Activated effector memory CD4-positive, alpha-beta T cell treated with Interleukin-2 at 50 U/mL for 16 hours (primary cell): ENCODE measurements at places on chromosomes 4 and X.

DNA sequence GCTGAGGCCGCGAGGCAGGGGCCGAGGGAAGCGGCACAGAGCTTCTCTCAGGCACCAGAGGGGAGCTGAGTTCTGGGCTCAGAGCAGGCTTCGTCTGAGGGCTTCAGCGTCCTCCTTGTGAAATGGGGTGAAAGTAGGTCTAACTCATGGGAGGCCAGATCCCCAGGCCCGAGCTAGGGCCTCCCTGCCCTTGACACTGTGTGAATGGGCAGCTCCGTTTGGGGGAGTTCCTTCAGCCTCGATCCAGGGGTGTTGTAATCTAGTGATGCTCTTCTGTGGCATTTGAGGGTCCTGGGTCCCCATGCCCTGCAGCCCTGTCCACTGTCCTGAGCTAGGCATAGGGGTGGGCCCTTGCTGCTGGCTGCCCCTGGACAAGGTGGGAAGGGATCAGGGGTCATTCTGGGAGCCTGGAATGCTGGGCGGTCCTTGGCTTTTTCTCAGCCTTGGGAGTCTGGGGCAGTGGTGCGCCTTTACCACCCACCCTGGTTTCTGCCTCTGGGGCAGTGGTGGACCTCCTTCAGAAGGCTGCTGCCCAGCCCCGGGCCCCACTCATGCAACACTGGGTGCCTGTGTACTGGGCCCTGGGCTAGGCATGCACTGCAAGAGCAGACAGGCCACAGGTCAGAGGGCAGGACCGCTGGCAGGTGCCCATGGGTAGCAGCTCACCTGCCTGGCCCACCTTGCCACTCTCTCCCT, 4.1 kb downstream of the SH3BP2 start:
- DNase-seq: no peak

DNA sequence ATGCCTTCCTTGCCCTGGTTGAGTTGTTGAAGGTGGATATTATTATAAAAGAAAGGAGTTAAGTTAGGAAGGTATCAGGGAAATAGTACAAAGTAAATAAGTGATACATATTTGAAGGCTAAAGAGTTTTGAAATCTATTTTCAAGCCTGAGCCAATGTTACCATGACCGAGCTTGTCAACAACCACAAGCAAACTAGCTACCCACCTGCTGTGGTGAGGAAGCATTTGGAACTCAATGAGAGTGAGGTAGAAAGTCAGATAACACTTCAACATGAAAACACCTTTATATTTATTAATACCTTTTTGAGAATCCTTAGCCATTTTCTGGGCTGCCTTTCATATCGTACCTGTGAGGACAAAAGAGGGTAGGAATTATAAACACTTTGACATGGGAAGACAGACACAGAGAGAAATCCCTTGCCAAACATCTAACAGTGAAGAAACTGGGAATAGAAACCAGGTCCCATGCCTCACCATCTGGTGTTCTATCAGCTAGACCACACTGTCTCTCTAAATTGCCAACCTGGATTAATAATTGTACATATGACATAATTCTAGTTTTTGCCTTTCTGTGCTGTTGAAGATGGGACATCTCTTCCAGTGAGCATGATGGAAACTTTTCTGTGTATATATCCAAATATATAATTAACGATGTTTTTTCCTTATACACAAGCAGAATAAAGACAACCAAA, 606.4 kb upstream of the NR3C2 start:
- DNase-seq: no peak

GRCh38 chrX:150635952-150636351, 57.2 kb upstream of the MTMR1 start:
- DNase-seq: no peak

- no peak for DNase-seq
These were observed 2.7 kb upstream of the XKRX start for GRCh38 chrX:100931218-100931924.

DNA sequence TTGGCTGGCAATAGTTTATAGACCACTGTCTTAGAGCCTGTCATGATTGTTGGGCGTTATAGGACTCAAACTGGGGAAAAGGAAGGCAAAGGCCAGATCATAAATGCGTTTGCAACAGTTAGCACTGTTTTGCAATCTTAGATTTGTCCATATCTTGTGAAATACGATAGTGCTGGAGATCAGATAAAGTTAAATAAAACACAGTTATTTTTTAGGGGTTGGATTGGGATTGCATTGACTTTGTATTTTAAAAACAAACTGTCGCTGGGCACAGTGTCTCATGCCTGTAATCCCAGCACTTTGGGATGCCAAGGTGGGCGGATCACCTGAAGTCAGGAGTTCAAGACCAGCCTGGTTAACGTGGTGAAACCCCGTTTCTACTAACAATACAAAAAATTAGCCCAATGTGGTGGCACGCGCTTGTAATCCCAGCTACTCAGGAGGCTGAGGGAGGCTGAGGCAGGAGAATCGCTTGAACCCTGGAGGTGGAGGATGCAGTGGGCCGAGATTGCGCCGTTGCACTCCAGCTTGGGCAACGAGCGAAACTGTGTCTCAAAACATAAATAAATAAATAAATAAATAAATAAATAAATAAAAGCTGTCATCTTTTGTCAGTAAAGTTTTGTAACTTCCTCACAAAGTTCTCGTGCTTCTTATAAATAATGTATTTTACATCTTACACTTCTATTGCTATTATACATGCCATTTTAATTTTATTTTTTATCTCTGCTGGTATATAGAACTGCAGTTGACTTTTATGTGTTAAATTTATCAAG, 117.2 kb downstream of the KDM6A start:
- DNase-seq: no peak

DNA sequence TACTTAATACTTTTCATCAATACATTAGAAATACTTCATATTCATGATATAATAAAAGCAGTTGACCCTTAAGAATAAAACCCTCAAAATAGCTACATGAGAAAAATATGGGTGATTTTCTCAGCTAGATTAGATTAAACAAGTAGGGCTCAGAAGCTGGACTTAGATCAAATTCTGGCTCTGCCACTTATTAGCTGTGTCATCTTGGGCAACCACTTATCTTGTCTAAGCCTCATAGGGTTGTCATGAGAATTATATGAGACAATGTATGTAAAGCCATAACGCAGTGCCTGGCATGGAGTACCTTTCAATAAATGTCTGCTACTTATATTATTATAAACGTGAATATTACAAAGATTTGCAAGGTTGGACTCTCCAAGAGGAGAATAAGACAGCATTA, 84.3 kb upstream of the PGRMC2 start:
- no peak for DNase-seq

GRCh38 chr4:55312489-55313101, 33.4 kb upstream of the SRD5A3 start:
- no peak for DNase-seq

DNA sequence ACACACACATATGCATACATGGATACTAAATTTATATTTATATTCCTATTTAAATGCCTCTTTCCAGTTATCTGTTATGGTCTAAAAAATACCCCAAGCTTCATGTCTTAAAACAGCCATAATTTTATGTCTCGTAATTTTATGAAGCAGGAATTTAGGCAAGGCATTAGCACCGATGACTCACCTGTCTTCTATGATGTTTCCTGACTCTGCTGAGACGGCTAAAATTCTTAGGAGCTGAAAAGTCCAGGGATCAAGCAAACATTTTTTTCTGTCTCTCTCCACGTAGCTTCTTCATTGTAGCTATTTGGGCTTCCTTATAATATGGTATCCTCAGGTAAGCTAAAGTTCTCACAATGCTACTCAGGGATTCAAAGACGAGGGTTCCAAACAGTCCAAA, 930.3 kb downstream of the STIM2 start:
- no peak for DNase-seq

GRCh38 chr4:176735300-176735699, 57.4 kb downstream of the VEGFC start:
- no peak for DNase-seq

DNA sequence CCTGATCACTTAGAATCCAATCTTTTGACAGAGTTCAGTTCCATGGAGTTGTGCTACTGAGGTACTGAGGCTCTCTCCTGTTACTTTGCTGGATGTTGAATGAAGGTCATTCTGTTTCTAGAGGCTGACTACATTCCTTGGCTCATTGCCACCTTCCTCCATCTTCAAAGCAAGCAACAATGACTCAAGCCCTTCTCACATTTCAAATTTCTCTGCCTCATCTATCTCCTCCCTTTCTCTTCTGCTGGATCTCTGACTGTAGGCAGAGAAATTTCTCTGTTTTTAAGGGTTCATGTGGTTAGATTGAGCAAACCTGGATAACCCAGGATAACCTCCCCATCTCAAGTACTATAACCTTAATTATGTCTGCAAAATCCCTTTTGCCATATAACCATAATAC, 775.4 kb downstream of the STPG2 start:
- DNase-seq: no peak

DNA sequence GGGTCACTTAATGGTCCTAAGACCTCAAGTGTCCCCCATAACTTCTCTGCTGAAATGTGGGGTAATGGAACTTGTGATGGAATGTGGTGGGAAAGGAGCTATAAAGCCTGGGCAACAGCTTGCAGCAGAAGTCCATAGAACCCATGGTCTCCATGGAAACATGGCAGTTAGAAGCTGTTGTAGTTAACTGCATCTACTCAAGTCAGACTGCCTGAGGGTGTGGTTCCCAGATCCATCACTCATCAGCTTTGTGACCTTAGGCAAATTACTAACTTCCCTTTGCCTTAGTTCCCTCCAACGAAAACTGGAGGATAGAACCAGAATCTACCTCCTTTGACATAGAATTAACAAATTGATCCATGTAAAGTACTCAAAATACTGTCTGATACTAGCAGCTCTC, 113.0 kb downstream of the SPATA18 start:
- no peak for DNase-seq
